Stimulated activated CD8-positive, alpha-beta memory T cell treated with anti-CD3 and anti-CD28 coated beads, Interleukin-7, amount 100 ng/mL, for 4 hours (primary cell): ENCODE measurements at places on chromosomes 3 and 15.

GRCh38 chr3:44446929-44447328 lies 30.5 kb downstream of the ZNF445 start:
- DNase-seq = no peak

GRCh38 chr3:27244374-27244773 lies 124.8 kb downstream of the NEK10 start:
- DNase-seq = no peak

DNA sequence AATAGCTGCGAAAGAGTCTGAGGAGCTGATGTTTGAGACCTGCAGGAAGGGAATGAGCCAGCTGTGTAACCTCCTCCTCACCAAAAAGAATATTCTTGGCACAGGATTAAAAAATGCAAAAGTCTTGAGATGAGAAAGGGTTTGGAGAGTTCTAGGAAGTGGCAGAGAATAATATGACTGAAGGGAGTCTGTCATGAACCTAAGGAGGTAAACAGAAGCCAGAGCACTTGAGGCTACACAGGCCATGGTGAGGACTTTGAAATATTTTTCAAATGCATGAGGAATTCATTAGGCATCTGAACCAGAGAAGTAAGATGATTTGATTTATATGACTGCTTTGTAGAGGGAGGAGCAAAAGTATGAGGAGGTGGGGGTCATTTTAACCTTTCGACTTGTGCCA lies 347.8 kb downstream of the EPHA3 start:
- DNase-seq = no peak

DNA sequence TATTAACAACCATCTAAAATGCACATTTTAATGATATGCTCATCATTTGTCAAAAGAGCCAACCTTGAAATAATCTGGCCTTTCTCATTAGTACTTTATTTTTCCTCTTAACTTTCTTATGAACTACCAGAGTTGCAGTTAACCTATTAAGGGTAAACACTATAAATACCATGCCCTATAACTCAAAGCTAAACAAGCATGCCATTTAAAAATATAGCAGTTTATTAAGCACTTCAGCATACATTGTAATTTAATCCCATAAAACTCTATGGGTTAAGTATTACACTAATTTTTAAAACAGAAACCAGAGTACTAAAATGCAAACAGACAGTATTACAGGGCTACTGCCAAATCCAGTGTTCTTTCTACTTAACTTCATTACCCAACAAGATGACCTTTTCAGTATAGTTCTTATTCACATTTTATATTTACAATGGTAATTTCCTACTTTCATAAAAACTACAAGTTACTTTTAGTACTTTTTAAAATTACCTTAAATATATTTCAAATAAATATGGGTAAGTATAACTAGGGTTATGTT lies 11.8 kb downstream of the NPTN start:
- no peak for DNase-seq

- no peak for DNase-seq
Measured at GRCh38 chr15:91855684-91856489, 2.4 kb downstream of the SLCO3A1 start.
